Hair follicular keratinocyte (primary cell): ENCODE measurements at places on chromosomes 11 and 22. TPM values are rescaled to one million over a fixed set of nuclear protein-coding genes. Genes with fewer than 3 reads are reported as not detected.

The RPS19BP1 gene
- 104 and 162 TPM in 2 replicates for total RNA-seq

The PRG3 gene
- not detected in 2 replicates for total RNA-seq

The MMP13 gene
- 0.16 TPM in 1 of 2 replicates, not detected in the other for total RNA-seq

The GRIK4 gene
- total RNA-seq = not detected in 2 replicates

The FOXR1 gene
- not detected in 2 replicates for total RNA-seq

The GLYATL2 gene
- total RNA-seq = 1.1 TPM in 1 of 2 replicates, not detected in the other

The SLC22A6 gene
- total RNA-seq = not detected in 2 replicates

The C22orf23 gene
- not detected in 2 replicates for total RNA-seq

The FTH1 gene
- total RNA-seq = 407 and 508 TPM in 2 replicates

The APOL3 gene
- total RNA-seq = 0.62 and 1.4 TPM in 2 replicates

The SLC7A4 gene
- 0.23 and 0.47 TPM in 2 replicates for total RNA-seq

The BEST1 gene
- total RNA-seq = 0.11 and 1.4 TPM in 2 replicates

The CABP4 gene
- not detected in 2 replicates for total RNA-seq

The RIBC2 gene
- 0.47 and 0.87 TPM in 2 replicates for total RNA-seq

The VSIG10L2 gene
- total RNA-seq = not detected in 2 replicates

The TUBA8 gene
- total RNA-seq = 0.27 TPM in 1 of 2 replicates, not detected in the other

The CNTF gene
- total RNA-seq = 0.19 and 0.23 TPM in 2 replicates

The SMTNL1 gene
- total RNA-seq = not detected in 2 replicates

The MFNG gene
- total RNA-seq = 2.5 and 4.0 TPM in 2 replicates

The OR5P2 gene
- total RNA-seq = not detected in 2 replicates

The WNT7B gene
- 2.9 and 3.4 TPM in 2 replicates for total RNA-seq

The UBQLNL gene
- total RNA-seq = not detected in 2 replicates

The PYGM gene
- total RNA-seq = 0.08 TPM in 1 of 2 replicates, not detected in the other

The PDE3B gene
- not detected in 2 replicates for total RNA-seq

The CPT1B gene
- 2.2 and 7.8 TPM in 2 replicates for total RNA-seq

The C11orf86 gene
- total RNA-seq = not detected in 2 replicates

The IGLL1 gene
- not detected in 2 replicates for total RNA-seq

The EXPH5 gene
- 5.4 TPM in 2 replicates for total RNA-seq

The CTSC gene
- total RNA-seq = 596 and 712 TPM in 2 replicates

The ENTHD1 gene
- total RNA-seq = not detected in 2 replicates

The GRIA4 gene
- not detected in 2 replicates for total RNA-seq

The BAIAP2L2 gene
- total RNA-seq = 7.1 and 16.0 TPM in 2 replicates
